ENCODE measurements at places on chromosomes 16 and 17.

- DNase-seq, result no peak
Measured at GRCh38 chr17:39175695-39176093, 9.7 kb upstream of the ARL5C start.

- DNase-seq, result no peak
Measured at GRCh38 chr16:59188029-59188428, 453.9 kb upstream of the GOT2 start.

- no peak for DNase-seq
Measured at GRCh38 chr16:19994466-19995170, 79.1 kb downstream of the GPR139 start.

- peak; percentile 63 for DNase-seq
Measured at GRCh38 chr17:10729334-10730193, at the start of gene TMEM220. TSS of gene TMEM220 (minus strand) at chr17:10730023. CDS start at chr17:10729851, 172 bp downstream.

Measured in NCI-H1092 treated with DMSO at 0.1 percent for 48 hours (cell line).